AML-193 (cell line): ENCODE measurements at places on chromosomes 2 and 18.
A peak's percentile ranks its signal among the peaks of the same experiment; 100 is the strongest.

GRCh38 chr2:112839407-112840067 lies 3.0 kb upstream of the IL1B start:
- DNase-seq: peak; percentile 73

DNA sequence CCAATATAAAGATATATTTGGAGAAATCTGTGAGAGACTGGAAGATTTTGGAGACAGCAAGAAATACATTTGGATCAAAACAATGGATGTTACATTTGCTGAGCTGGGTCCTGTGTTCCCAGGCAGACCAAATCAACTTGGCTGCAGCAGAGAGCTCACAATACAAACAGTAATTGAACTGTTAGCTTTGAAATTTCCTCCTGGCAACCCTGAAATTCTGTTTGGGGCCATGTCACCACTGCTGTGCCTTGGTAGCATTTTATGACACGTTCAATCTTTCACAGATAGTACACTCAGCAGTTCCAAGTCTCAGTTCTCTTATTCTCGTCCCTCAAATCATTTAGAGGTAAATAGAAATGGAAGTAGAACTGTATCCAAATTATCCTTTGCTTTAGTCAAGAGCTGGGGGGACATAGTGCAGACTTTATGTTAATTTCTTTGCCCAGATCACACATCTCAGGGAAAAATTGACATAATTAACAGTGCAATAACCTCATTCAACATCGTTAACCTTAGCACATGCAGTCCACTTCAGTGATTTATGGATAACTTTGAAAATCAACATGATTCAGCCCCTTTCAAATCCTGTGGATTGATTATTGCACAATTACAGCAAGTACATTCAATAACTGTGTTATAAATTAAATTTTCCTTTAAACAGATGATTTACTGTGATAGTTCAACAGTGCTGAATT lies 277.4 kb upstream of the MC4R start:
- no peak for DNase-seq

DNA sequence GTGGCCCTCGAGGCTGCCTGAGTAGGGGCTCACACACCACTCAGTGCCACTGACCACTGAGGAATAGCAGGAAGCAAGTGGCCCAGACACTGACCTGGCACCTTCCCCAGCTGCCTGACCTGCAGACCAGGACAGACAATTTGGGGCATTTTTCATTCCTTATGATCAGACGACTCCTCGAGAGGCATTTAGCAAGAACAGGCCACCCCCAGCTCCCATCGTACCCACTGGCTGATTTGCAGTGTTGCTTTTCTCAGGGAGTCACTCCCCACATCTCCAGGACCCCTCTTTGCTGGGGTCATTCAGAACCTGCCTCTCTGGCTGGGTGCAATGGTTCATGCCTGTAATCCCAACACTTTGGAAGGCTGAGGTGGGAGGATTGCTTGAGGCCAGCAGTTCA lies 185.7 kb downstream of the HAUS1 start:
- no peak for DNase-seq

GRCh38 chr18:9353596-9353995 lies 19.0 kb downstream of the TWSG1 start:
- DNase-seq: no peak

GRCh38 chr2:28956415-28956826 lies 24.7 kb upstream of the TOGARAM2 start:
- no peak for DNase-seq

DNA sequence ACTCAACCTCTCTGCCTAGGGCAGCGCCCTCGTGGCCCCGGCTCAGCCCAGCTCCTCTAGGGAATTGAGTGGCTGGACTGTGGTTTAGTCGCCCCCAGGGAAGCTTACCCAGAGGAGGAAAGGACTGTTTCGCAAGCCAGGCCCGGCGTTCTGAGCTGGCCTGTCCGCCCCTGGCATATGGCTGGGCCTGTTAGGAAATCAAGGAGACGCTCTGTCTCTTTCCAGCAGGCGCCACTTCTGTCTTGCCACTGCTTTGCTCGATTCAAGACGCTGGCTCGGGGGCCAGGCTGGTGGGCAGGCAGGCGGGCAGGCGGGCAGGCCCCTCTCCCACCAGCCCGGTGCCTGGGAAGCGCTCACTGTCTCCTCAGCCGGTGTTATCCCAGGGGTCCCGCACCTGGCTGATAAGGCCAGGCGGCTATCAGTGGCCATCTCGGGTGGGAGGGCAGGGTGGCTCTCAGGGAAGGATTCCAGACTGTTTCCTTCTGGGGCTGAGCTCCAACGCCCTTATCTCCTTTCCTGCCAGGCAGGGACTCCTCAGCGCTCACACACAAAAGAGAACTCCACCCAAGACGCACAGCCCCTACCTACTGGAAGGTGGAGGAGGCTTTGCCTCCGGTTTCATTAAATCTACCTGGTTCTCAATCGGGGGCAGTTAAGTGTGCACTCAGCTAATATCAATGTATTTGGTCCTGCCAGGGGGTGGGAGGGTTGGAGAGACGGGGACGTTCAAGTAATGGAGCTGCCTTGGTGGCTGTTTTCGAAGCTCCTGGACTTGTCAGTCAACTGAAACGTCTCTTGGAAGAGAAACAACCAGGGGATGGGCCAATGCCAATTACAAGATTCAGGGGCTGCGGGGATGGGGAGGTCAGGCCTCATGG lies 109.1 kb downstream of the SMAD7 start:
- DNase-seq: peak; percentile 70

DNA sequence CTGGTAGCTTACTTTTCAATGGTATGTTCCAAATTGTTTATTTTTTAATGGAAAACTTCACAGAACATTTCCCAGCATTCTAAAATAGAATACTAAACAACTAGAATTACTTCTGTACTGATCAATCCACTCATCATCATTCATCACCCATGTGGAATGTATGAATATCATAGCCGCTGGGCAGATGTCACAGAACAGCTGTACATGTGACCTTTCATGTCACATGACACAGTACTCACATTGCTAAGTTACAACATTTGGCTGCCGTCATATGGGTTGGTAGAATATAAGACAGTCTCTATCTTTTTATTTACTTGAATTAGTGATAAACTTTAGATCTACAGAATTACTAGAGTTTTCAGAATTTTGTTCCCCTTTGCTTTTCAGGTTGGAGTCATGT lies 387.6 kb downstream of the ZEB2 start:
- DNase-seq: no peak

- no peak for DNase-seq
Measured at GRCh38 chr2:146950361-146950760, 894.5 kb upstream of the ACVR2A start.
